ENCODE measurements at places on chromosomes 16 and 17.
A peak's percentile ranks its signal among the peaks of the same experiment; 100 is the strongest.

GRCh38 chr16:78823027-78823426, 723.6 kb downstream of the WWOX start:
- no peak for DNase-seq

DNA sequence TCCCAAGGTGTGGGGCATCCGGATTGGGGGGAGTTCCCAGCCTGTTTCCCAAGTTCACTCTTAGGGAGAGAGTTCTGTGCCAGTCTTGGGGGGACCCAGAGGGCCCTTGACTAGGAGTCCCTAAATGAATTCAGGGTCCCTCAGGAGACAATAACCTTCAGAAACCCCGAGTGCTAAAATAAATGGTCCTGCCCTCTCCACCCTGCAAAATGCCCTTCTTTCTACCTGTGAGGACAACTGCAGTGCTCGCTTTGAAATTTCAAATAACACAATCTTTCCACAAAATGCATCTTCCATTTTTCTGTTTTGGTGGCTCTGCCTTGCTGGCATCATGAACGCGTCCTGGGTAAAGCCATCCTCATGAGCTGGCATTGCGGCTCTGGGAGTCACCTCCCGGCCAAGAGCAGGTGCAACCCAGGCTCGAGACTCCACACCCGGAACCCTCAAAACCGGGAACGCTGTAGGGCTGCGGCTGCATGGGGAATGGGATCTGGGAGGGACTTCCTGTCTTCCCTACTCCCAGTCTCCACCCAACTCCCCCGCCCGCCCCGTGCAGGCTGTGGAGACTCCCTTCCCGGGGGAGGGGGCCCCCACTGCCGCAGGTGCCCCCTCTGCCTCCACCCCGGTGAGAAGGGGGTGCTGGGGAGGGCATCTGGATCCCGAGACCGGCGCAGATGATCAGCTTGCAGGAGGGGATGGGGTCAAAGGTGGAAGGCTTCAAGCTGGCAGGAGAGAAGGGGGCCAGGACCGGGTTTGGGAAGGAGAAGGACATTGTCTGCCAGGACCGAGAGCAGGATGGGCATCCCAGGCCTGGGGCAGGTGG, at the start of gene ZNF205:
Gene ZNF205, plus strand, starts transcription at position 529 of the 823 bp plus-strand sequence. CDS start 845 bp downstream, outside the sequence.
- DNase-seq = no peak

GRCh38 chr16:31273676-31274075, 13.9 kb downstream of the ITGAM start:
- DNase-seq = no peak

DNA sequence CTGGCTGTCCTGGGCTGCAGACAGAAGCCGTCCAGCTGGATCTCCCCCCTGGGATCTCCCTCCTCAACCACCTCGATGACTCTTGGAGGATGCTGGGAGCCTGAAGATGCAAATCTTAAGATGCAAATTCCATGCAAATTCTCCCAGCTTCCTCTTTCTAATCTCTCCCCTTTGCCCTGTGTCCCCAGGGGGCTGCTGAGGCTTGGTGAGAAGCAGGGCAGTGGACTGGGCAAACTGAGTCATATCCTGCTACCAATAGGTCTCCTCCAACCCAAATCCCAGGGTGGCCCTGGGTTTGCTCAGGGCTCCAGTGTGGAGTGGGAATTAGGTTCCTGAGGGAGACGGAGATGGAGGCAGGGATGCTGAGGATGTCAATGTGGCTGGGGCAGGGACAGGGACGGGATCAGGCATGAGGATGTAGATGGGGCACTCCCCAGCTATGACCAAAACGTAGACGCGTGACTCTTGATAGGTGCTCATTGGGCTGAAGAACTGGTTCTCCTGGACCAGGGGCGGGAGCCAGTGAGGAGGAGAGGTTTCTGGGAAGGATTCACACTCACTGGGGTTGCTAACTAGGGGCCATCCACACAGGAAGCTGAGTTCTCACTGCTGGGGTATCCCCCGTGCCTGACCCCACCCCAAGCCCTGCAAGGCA, 3.6 kb upstream of the ALOX12B start:
- DNase-seq = no peak

- DNase-seq = no peak
Measured at GRCh38 chr16:82432261-82432660, 194.5 kb upstream of the CDH13 start.

DNA sequence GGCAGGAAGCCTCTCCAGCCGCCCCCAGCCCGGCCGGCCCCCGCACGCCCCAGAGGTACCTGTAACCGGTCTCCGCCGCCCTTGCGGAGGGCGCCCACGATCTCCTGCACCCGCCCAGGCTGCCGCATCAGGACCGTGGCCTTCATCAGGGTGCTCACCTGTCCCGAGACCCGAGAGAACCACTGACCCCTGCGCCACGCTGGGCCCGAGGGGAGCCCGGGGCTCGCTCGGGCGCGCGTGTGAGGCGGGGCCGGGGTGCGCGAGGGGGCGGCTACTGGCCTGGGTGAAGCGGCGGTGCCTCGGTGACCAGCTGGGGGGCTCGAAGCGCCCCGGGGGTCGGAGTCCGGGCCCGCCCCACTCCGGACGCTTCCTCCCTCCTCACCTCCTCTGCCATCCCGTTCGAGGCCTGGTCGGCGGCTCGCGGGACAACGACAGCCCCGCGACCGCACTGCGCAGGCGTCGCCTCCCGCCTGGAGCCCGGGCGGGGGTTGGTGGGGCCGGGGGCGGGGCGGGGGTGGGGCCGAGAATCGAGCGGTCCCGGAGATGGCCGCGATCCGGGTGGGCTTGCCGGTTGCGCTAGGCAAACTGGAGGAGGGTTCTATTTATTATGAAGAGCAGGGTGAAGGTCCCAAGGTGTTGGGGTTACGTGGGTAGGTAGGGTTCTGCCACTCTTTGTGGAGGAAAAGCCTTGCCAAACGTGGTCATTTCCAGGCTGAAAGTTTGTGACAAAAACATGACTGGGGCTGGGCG, at the start of gene NT5C3B:
Gene NT5C3B, minus strand, starts transcription at position 433 of the 750 bp plus-strand sequence. Its CDS starts 39 bp downstream, at position 394.
- DNase-seq = peak; percentile 44

- no peak for DNase-seq
Measured at GRCh38 chr17:3762922-3763776, 37.8 kb downstream of the ITGAE start.

GRCh38 chr16:88461331-88462269, 8.5 kb downstream of the ZFPM1 start:
- no peak for DNase-seq

- DNase-seq = no peak
Measured at GRCh38 chr16:23572394-23572793, 14.9 kb downstream of the UBFD1 start.

DNA sequence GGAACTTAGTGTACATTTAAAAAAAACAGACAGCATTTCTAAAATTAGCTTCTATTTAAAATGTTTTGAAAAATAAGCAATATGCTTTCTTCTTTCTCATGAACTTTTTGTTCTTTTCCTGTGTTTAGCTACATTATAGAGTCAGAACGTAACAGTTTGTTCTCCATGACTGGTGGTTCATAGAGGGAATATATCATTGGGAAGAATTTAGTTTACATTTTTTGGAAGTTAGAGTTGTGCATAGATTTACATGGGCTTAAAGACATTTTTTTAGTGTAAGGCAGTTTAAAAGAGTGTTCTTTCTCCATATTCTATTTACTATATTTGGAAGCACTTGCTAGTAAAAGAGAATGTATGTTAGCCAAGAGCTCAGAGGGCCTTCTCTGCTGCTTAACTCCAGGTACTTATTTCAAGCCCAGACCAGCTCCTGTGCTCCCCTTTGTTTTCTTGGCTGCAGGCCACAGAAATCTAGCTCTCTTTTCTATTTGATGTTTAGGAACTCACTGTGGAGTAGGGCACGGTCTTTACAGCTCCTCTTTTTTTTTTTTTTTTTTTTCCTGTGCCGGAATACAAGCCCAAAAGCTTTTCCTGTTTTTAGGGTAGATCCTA, 20.2 kb downstream of the AP2B1 start:
- no peak for DNase-seq

- no peak for DNase-seq
Measured at GRCh38 chr17:20091174-20092029, 82.2 kb downstream of the SPECC1 start.

- DNase-seq = no peak
Measured at GRCh38 chr16:67277294-67277998, 1.9 kb upstream of the PLEKHG4 start.

GRCh38 chr17:28612936-28613872, 781 bp downstream of the RSKR start:
- no peak for DNase-seq

- no peak for DNase-seq
Measured at GRCh38 chr16:23121024-23121423, 28.2 kb downstream of the USP31 start.

DNA sequence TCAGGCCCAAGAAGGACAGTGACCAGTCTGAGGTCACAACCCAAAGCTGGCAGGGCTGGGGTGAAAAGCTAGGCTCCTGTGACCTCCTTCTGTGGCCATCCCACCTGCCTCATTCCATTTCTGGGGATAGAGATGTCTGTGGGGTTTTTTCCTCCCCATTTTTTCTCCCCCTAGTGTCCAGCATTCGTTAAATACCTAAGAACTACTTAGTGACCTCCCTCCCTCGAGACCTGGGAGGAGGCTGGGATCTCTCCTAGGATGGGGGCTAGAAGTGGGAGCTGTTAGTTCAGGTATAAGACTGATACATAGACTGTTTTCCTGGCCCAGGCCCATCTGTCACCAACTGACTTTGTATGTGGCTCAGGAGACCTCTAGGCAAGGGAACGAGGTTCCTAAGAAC, 20.5 kb upstream of the STAC2 start:
- DNase-seq = no peak

GRCh38 chr17:48100591-48101011, 677 bp downstream of the CBX1 start:
- DNase-seq = no peak

GRCh38 chr16:57476546-57477410, 9.5 kb downstream of the DOK4 start:
- no peak for DNase-seq

GRCh38 chr16:72424757-72425156, 252.8 kb upstream of the PMFBP1 start:
- no peak for DNase-seq

DNA sequence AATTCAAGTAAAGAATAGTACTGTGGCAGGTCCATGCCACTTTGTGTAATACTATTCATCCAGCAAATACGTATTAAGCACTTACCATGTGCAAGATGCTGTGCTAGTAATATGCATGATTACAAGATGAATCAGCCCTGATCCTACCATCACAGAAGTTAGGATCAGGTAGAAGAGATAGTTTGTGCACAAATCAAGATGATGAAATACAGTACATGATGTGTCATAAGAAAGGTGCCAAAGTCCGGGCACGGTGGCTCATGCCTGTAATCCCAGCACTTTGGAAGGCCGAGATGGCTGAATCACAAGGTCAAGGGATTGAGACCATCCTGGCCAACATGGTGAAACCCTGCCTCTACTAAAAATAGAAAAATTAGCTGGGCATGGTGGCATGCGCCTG, 10.9 kb downstream of the COG4 start:
- DNase-seq = no peak

DNA sequence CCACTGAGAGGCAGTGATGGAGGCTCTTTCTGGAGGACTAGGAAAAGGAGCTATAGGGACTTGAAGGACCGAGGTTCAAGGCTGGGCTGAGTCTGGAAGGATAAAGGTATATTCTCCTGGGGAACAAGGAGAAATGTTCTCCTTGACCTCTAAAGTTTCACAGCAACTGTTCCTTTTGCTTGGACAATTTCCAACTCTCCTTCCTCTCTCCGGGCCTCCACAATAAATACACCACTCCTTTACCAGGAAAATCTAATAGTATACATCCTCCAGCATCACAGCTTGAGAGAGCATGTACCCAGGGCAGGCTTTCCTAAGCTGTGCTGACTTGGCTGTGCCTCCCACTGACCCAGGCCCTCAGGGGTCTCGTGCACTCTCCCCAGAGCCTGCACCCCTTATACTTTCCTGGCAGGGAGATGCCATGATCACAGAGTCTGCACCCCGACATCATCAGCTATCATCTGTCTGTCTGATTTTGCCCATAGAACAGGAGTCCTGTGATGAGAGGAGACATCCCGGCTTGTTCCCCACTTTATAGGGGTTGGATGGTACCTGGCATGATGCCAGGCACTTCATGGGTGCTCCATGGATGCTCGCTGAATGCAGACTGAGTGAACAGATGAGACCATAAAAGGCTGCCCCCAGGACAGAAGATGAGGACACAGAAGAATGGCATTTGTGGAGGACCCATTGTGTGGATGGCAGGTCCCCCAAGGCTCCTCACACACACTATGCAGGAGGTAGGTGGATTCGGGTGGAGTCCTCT, 582.6 kb upstream of the CDH5 start:
- DNase-seq = no peak

- no peak for DNase-seq
Measured at GRCh38 chr17:11705111-11705510, 106.8 kb downstream of the DNAH9 start.

DNA sequence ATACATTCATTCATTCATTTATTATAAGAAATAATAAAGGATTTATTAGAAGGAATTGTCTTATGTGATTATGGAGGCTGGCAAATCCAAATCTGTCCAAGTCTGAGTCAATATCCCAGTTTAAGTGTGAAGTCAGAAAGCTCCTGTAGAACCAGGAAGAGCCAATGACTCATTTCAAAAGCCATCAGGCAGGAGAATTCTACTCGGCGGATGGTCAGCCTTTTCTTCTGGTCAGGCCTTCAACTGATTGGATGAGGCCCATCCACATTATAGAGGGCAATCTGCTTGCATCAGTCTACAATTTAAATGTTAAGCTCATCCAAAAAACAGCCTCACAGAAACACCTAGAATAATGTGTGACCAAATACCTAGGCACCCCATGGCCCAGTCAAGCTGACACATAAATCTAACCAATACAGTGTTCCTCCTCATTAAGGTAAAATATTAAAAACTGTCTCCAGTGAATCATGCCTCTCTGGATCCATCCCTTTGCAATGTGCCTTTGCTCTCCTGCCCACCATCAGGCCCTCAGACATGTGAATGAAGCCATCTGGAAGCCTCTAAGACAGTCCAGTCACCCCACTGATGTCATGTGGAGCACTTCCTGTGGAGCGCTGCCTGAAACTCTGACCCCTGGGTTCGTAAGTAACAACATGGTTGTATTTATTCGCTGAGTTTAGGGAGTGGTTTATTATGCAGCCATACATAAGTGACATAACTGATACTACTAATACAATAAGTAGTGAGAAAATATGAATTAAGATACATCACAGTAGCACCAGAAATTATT, 69.2 kb upstream of the WSB1 start:
- DNase-seq = no peak

- DNase-seq = no peak
Measured at GRCh38 chr17:11554542-11554941, 43.7 kb upstream of the DNAH9 start.

- DNase-seq = no peak
Measured at GRCh38 chr17:33204156-33204555, 88.9 kb downstream of the ASIC2 start.

GRCh38 chr17:45851464-45851863, 6.8 kb downstream of the SPPL2C start:
- no peak for DNase-seq

GRCh38 chr16:26909623-26910022, 157.1 kb upstream of the C16orf82 start:
- DNase-seq = no peak
